ENCODE measurements at places on chromosomes 2 and 18. TPM values are rescaled to one million over a fixed set of nuclear protein-coding genes. Genes with fewer than 3 reads are reported as not detected.

DNA sequence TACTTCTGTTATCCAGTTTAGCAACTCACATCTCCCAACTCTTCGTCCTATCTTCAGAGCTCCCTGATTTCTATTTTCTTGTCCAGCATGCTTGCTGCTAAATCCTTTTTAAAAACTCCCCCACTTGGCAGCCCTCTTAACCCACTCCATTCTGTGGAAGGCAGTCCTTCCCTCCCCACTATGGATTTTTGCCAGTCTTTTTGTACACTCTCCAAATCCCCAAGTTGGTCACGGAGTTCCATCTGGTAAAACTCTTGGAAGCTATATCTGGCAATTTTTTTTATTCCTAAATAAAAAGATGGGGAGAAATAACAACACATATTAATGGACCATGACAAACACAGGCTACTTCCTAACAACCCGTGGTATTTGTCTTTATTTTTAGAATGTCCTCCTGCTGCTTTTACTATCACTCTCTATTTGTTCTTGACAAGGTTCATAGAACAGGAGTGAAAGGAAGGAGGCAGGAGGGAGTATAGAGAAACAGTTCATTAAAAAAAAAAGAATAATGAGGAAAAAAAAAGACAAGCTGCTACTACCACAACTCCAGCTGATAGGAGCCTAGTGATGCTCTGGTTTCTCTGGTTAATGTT lies 120.0 kb upstream of the THSD7B start:
- no peak for DNase-seq

GRCh38 chr18:56563568-56563967 lies 74.8 kb downstream of the TXNL1 start:
- no peak for DNase-seq

DNA sequence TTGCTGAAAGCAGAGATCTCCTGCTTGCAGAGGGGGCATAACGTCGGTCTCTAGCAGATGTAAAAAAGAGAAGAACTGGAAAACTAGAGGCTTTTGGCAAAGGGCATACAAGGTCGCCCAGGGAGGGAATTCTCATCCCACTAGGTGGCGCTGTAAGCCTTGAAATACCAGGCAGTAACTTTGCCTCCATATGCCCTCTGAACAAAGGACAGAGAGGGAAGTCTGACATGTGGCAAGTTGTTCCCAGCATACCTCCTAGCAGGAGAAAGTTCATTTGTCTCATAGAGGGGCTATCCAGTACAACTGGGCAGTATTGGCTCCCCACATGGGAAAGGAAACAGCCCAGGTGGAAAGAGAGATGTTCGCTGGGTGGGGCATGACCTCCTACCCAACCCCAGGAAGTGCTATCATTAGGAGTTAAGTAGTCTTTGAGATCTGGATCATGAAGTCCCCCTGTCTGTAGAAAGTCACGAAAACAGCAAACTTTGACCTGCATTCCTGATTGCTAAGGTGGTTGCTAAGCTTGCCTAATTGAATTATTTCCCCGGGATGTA lies 39.9 kb downstream of the STK17B start:
- no peak for DNase-seq

The TUBA4B gene
- total RNA-seq = not detected

DNA sequence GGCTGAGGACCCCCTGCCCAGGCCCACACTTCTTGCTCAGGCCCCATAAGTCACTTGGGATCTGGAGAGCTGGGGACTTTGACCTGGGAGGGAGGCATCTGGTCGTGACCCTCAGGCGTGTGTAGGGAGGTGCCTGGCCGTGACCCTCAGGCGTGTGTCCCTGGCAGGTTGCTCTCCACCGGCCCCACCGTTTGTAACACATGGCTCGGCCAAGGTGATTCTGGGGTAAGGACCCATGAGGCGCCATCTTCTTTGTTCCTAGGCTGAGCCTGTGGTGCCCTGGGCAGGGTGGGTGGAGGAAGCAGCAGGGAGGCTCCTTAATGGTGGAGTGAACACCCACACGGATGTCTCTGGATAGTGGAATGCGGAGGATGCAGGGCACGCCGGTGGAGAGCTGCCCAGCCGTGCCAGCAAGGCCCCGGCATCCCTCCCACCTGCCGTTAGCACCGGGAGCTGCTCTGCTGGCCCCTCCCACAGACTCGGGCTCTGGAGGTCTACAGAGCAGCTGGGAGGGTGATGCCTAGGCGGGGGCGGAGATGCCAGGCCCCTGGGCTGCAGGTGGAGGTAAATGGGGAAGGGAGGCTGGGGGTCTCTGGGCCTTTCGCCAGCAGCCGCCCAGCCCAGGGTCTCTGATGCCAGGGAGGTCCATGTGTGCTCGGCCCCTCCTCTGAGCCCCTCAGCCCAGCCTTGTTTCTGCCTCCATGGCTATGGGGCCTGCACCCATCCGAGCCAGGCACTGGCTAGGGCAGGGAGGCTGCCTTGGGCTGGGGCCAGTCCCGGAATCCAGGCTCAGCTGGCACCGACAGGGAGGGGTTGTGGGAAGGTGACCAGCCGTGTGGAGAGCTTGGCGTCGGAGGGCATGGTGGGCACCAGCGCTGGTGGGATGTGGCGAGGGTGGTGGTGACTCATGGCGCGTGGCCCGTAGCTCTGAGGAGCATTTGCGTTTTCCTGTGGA lies 1.1 kb upstream of the GAL3ST2 start:
- DNase-seq = no peak

GRCh38 chr2:75634945-75635344 lies 11.6 kb upstream of the MRPL19 start:
- no peak for DNase-seq

DNA sequence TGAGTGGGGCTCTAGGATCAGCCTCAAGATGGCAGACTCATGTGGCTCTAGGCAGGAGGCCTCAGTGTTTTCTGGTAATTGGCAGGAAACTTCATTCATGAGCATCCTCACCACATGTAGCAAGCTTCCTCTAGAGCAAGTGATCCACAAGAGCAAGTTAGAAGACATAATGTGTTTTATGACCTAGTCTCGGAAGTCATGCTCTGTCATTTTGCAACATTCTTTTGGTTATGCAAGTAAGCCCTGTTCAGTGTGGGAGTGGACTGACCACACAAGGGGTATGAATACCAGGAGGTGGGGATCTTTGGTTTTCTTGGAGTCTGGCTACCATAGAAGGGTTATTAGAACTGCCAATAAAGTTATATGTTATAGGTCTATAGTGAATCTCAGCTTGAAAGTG lies 66.8 kb upstream of the STK39 start:
- no peak for DNase-seq

GRCh38 chr2:223029287-223029686 lies 22.7 kb upstream of the KCNE4 start:
- no peak for DNase-seq

The FIGN gene
- 3.4 TPM for total RNA-seq

The LIMS3 gene
- total RNA-seq = 2.3 TPM

- no peak for DNase-seq
Observed at GRCh38 chr2:176092270-176093144, at the start of gene HOXD13. HOXD13 (plus strand) TSS chr2:176092721; CDS start chr2:176092891, 170 bp downstream.

The CD8B gene
- total RNA-seq = not detected

The RIT2 gene
- total RNA-seq = 21.8 TPM

DNA sequence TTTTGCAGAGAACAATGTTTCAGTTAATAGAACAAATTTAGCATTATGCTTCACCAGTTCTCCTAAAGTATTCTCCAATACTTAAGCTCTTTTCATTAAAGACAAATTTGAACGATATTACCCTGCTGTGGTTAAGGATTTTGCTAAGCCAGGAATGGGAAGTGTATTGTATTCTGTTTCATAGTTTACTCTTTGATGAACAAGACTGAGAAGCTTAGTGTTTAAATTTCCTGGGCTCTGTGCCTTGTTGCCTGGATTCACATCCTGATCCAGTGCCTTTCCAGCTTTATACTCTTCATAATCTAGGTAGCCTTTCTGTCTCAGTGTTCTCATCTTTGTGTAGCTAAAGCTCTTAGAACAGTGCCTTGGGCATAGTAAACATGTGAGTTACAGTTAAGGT lies 58.6 kb upstream of the GLS start:
- no peak for DNase-seq

The ST6GAL2 gene
- total RNA-seq = 148 TPM

DNA sequence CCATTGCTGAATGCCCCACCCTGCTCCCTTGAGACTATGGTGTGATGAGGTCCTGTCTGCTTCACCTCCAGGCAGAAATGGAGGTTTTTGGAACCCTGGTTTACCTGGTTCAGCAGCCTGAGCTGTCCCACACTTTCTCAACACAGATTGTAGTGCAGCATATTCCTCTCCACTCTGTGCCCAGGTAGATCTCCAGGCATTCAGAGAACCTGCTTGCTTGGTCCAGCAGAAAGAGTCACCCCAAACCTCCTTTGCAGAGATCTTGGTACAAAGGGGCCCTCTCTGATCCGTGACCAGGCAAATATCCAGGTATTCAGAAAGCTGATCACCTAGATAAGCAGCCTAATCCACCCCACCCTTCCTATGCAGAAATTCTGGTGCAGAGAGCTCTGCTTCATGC lies 1288.2 kb upstream of the CRIM1 start:
- DNase-seq = no peak

DNA sequence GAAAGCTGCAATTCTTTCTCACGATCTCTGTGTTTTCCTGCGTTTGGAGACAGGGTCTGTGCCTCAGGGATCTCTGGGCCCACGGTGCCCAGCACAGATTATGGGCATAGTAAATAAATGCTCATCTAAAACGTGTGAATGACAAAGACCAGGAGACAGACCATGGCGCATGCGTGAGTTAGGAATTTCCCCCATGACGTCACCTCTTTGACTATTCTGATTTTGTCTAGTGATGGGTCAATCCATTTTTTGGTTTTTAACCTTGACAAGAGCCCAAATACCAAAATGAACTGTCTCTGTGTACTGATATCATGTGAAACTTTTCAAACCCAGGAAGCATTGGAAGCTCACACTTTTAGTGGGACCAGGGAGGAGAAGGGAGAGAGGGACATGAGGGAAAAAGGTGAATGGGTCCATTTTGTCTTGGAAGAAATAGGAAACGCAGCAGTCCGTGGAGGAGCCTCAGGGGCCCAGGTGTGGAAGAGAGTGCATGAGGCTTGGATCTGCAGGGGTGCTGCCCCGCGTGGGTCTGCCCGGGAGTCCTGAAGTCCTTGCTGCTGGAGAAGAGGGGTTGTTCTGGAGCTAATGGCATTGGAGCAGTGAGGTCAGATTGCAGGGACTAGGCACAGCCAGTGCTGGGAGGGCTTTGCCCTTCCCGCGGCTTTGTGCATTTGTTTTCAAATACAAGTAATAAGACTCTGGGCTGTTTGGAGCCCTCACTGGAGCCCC lies 172.2 kb downstream of the ASB1 start:
- DNase-seq = no peak

DNA sequence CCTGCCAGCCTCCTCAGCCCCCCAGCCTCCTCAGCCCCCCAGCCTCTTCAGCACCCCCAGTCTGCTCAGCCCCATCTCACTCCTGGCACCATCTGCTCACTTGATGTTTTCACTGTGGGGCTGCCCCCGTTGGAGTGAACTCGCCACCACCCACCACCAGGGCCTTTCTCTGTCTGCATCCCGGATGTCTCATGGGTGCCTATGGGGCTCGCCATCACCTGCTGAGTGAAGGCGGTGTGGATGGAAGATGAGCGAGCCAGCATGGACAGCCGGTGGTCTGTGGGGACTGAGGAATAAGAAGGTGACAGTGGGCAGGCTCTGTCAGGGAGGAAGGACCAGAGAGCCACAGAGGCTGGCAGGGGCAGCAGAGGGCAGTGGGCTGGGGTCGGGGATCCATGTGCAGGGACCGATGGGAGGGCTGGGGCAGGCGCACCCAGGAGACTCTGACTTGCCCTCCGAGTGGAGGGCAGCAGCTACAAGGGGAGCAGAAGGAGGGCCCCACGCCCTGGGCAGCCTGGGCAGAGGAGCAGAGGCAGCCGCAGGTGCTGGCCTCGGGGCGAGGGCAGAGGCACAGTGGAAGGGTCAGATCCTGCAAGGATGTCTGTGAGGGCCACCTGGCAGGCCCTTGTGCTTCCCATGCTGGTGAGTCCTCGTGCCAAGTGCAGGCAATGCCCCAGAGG lies 74.7 kb upstream of the ODC1 start:
- no peak for DNase-seq

The ITGA4 gene
- 8.7 TPM for total RNA-seq

The LIPG gene
- 18.2 TPM for total RNA-seq

DNA sequence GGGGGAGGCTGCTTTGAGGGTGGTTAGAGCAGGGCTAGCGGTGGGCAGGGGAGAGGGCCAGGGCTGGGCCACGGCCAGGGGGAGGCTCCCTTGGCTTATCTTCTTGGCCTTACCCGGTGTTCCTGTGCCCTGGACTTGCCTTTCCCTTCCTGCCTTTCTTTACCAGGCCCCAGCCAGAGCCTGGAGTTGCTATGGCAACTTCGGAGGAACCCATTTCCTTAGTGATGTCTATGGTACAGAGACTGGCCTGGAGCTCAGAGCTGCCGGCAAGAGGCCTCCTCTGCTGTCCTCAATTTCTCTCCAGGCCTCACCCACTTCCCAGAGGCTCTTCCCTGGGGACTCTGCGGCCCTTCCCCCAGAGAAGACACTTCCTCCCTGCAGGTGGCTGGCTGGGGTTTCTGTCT lies 11.5 kb downstream of the SPEG start:
- DNase-seq = peak; percentile 54

- DNase-seq = no peak
Observed at GRCh38 chr2:165898381-165898780, 55.2 kb downstream of the TTC21B start.

GRCh38 chr2:167069855-167070254 lies 181.6 kb downstream of the XIRP2 start:
- no peak for DNase-seq

DNA sequence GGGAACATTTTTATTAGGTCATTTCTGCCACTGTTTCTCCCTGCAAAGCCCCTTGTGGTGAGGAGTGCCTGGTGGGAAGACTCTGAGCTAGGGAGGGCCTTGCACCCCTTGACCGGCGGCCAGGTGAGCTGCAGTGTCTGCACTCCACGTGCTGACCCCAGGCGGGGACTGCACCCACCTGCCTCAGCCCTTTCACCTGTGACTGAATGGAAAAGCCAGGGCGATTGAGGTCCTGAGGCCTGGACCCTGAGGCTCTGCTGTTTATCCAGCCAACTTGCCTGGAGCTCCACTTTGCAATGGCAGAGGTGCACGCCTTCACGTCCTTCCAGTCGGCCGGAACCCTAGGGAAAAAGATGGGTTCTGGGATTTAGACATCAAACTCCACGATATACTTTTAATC lies 53.1 kb downstream of the TMEM18 start:
- no peak for DNase-seq

The EMILIN1 gene
- total RNA-seq = 4.5 TPM

The CETN1 gene
- not detected for total RNA-seq

Measured in occipital lobe (tissue), 3 donors.